D341Med (cell line): ENCODE measurements at places on chromosomes 2 and 18.

DNA sequence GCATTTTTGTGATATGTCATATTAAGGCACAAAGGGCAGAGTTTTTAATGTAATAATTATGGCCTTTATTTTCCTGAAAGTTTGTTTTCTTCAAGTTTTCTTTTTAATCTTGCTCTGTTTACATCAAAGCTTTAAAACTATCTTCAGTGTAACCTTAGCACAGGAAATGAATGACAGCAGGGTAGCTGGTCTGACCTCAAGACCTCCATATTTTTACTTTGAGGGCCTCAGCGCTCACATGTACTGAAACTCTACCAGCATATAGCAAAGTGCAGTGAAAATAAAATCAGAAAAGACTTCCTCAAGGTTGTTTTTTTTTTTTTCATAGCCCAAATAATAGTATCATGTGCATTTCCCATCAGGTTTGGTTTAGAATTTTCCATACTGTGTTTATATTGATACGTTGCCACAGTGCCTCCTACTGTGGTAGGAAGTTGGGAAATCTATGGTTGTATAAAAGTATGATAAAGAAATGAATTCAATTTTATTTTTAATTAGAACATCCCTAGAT is 163.4 kb downstream of the UBE2E3 start:
- no peak for DNase-seq

DNA sequence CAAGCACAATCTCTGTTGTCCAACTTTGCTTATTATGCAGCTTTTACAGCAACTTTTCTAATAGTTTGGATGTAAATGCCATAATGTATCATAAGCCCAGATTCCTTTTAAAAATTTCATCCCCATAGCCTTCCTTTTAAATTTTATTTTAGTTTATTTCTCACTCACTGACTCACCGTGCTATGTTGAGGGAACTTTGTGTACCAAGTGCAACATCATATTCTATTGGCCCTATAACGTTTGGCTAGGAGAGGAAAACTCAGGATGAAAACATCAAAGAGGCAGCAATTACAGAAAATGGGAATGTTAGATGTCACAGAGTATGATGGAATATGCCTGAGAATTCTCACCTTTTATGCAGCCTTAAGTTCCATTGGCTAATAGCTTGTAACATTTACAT is 135.5 kb downstream of the LCLAT1 start:
- no peak for DNase-seq

DNA sequence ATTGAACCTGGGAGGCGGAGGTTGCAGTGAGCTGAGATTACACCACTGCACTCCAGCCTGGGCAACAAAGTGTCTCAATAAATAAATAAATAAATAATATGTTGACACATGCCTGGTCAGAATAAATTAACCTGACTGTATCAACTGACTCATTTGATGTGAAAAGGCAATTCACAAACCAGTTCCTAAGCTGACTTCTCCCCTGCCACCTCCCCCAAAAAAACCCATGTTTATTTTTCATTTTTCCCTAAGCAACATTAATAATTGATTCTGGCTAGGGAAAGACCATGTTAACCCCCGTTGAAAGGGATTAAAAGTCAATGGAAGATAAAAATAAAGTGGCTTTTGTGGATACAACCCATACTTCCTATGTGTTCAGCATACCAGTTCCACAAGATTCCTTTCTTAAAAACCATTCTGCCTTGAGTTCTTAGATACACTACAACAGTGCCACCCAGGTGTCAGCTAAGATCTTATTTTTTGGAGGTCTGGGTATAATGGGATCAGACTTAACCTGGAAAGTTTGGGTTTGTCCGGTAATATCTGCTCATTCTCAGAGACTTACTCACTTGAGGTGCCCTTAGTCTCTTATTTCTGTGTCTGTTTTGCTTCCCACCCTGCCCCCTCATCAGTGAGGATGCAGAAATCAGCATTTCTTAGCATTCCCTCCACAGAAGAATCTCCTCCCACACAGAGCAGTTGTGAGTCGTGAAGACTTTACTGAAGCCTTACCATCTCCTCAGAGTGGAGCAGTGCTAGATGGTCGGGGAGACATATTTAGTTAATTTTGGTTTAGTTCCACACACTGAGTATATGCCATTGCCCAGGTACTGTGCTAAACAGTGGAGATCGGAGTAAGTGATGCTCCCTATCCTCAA is 10.1 kb upstream of the MCFD2 start:
- no peak for DNase-seq

- DNase-seq = no peak
Observed at GRCh38 chr2:78699696-78700095, 325.8 kb upstream of the REG3G start.

GRCh38 chr2:241302759-241303651 is 12.5 kb downstream of the HDLBP start:
- DNase-seq = no peak

DNA sequence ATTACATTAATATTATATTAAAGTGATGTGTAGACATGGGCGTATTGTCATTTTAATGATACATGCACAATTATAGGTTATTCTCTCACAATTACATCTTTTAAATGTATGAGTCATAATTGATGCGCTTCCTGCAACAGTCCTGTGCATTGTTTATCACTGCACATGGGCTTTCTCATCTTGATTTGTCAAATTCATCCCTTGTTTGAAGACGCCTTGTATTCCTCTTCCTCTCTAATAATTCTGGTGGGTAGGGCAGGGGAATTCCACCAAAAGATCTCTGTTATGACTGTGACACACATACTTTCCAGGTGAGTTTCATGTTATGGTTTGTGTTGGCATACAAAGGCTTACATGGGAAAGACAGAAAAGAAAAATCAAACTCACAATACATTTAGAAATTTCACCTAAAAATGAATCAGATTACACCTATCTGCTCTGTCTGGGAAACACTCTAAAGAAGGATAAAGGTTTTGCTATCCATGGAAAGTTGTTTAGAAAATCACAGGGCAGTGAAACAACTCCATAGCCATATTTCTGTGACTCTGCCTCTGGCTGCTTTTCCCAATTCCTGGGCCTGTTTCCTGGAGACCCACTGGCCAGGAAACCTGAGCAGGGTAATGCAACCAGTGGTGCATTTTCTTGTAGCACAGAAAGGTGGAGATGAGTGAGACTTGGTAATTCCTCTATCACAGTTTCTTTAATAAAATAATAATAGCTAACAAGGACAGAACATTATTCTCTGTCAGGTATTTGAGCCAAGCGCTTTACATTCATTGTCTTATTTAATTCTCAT is 13.2 kb downstream of the SLC9A2 start:
- no peak for DNase-seq
